Activated naive CD4-positive, alpha-beta T cell treated with anti-CD3 and anti-CD28 coated beads for 36 hours (primary cell): ENCODE measurements at places on chromosomes 5 and 9.

DNA sequence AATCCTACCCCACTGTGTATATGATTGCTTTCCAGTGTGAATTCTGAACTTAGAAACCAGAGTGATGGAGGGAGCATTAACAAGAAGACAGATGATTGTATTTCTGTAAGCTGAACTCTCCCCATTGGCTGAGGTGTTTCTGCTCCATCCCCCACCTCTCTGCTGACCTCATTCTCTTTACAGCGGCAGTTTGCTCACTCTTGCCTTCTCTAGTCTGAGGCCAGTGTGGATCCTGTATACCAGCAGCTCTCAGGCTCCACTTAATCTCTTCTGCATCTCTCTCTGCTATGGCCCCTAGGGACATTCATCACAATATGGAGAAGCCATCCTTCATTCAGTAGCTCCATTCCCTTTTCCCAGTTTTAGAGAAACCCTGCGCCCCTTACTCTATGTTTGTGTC lies 358.8 kb downstream of the MAN2A1 start:
- peak; percentile 15 for DNase-seq

DNA sequence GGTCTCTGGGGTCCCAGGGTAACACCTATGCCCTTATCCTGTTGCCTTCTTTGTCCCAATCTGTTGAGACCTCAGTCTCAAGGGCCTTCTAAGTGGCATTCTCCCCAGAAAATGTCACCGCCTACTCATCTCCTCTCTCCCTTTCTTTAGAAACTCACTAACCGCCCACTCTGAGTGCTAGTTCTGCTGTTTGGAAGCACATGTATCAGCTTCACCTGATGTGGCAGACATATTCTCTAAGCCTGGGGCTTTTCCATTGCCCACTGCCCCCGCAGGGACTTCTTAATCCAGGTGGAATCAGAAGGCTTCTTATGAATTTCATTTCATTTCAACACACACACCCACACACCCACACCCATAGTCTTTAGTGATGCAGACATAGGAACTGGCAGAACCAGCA lies 165.1 kb downstream of the ASTN2 start:
- no peak for DNase-seq

DNA sequence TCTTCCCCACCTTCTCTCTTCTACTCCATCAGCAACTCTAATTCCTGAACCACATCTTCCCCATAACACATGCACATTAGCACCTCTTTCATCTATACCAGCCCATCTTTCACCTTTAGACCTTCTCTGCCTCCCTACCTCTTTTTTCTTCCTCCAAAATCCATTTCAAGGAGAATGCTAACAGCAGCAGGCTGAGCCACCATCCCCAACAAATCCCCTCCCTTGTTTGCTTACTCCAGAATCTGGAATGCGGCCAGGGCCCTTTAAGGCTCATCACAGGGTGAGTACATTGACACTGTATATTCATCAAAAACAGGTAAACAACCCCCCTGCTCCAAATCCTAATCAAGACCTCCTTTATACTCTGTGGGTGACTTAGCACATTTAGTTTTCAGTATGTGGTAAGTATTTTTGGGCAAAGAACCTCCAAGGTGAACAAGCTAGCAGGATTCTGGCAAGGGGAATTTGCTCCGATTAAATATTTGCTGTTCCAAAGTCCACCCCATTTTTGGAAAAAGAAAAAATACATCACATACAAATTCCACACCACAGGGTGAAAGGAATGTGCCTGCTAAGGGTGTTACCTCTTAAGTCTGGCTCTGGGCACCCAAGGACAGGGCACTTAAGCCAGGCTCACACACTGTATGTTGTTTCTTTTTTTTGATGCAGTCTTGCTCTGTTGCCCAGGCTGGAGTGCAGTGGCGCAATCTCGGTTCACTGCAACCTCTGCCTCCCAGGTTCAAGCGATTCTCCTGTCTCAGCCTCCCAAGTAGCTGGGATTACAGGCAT lies 71.4 kb downstream of the SERINC5 start:
- DNase-seq = no peak

- DNase-seq = no peak
Observed at GRCh38 chr5:546376-546908, 22.2 kb upstream of the SLC9A3 start.

- DNase-seq = no peak
Observed at GRCh38 chr5:173781432-173781815, 106.7 kb upstream of the CPEB4 start.

DNA sequence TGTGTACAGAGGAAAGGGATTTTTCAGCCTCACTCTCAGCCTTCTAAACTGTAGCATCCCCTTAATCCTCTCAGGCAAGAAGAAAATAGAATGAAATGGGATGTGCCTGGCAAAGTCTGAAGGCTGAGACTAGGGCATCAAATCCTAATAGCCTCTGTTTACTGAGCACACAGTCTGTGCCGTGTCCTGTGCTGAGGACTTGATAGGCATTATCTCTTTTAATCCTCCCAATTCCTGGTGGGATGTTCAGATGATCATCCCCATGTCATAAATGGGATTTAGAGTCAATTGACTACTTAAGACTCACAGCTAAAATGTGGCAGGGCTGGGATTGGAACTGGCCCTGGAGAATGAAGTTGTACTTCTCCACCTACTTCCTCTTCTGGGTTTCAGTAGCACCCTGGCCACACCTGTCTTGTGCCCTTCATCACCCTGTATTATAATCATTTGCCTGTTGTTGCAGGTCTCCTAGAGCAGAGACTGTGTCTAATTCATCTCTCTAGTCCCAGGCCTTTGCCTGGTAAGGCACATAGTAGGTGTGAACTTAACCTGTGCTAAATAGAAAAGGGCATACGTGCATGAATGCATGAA lies 81.0 kb downstream of the WWC1 start:
- no peak for DNase-seq

DNA sequence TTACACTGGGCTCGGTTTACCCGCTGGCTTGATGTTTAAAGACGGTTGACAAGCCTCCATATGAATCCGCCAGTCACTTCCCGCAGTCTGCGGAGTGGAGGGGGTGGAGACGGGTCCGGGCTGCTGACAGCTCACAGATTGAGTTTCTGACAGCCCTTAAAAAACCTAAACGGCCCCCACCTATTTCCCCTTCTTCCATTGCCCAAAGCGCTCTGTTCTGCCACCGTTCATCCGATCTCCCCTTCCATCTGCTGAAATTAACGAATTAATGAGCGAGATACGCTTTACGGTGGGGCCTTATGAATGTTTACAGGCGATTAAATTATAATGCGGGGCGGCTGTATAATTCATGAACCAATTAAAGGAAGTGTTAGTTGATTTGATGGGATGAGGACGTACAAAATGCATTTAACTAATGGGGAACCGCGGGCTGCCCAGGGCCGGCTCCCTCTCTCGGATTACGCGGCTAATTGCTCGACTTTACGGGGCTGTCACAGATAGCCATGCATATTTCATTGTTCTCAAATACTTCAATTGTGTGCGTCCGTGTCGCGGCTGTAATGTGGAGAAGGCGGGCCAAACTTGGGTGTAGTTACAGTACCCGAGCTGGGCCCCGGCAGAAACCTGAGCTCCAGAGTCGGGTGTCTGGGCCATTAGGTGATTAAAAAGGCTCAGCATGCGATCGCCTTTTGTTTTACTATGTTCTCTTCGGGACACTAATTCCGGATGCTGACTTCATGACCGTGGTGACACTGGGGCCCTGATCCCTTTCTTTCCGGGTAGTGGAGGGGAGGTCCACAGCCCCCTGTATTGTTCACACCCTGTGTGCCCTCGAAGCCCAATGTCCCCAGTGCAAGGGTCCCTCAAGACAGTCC lies 74.9 kb downstream of the GTF3C4 start:
- peak; percentile 13 for DNase-seq

- DNase-seq = no peak
Observed at GRCh38 chr5:169862391-169862811, 117.9 kb downstream of the INSYN2B start.

GRCh38 chr5:116320486-116320885 lies 235.7 kb downstream of the COMMD10 start:
- DNase-seq = no peak

- no peak for DNase-seq
Observed at GRCh38 chr9:132986640-132987620, 8.4 kb downstream of the GFI1B start.

GRCh38 chr9:38061326-38061977 lies 7.6 kb downstream of the SHB start:
- DNase-seq = no peak

- no peak for DNase-seq
Observed at GRCh38 chr9:135739271-135740220, 37.6 kb downstream of the KCNT1 start.

DNA sequence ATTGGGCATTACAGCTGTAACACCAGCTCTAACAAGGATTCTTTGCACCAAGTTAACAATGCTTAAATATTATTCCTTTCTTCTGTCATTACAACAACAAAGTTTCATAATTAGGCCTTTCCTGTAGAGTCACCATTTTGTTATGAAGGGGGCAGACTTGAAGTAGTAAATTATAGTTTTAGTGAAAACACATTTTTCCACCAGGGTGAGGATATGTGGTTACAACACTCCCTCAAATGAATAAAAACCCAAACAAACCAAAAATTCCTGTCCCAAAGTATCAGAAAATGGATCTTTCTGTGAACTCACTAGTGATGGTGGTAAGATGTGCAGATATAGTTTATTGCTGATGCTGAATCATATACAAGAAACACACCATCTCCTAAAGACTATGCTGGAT lies 250.5 kb upstream of the TUT7 start:
- no peak for DNase-seq

DNA sequence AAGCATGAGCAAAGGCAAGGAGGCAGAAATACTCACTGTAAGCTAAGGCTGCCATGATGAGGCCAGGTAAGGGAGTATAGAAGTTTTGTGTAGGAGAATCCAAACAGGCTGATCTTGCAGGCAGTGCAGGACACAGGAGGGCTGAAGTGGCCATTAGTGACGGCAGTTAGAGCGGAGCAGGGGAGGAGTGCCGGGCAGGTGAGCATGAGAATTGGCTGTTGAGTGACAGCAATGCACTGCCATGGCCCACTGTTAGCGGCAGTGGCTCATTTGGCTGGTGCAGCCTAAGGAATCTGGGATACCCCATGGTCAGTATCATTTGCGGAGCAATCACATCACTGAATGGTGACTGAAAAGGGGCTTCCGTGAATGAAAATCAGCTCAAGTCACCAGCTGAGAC lies 22.8 kb downstream of the RGS3 start:
- no peak for DNase-seq

DNA sequence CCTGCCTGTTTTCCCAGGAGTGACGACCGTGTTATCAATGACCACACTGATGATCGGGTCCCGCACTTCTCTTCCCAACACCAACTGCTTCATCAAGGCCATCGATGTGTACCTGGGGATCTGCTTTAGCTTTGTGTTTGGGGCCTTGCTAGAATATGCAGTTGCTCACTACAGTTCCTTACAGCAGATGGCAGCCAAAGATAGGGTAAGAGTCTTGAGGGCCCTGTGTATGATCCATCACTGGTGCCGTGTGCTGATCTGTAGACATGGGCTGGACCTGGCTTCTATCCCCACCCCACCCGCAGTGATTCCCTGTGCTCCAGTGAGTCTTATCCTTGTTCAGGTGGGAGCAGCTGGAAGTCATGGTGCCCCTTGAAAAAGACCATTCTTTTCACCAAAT lies 26.0 kb downstream of the GABRP start:
- no peak for DNase-seq

DNA sequence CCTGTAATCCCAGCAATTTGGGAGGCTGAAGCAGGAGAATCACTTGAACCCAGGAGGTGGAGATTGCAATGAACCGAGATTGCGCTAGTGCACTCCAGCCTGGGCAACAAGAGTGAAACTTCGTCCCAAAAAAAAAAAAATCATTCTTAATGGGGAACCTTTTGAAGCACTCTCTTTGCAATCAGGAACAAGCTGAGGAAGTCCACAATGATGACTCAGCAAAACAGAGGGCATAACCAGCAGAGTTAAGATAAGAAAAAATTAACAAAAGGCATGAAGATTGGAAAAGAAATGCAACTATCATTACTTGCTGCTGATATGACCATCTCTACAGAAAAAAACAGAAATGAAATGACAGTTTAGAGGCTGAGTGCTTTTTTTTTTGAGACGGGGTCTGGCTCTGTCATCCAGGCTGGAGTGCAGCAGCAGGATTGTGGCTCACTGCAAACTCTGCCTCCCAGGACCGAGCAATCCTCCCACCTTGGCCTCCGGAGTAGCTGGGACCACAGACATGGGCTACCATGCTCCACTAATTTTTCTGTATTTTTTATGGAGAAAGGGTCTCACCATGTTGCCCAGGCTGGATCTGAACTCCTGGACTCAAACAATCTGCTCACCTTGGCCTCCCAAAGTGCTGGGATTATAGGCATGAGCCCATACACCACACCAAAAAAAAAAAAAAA lies 88.0 kb downstream of the FNBP1 start:
- no peak for DNase-seq

- no peak for DNase-seq
Observed at GRCh38 chr9:128805661-128806060, 12.6 kb upstream of the ENDOG start.

DNA sequence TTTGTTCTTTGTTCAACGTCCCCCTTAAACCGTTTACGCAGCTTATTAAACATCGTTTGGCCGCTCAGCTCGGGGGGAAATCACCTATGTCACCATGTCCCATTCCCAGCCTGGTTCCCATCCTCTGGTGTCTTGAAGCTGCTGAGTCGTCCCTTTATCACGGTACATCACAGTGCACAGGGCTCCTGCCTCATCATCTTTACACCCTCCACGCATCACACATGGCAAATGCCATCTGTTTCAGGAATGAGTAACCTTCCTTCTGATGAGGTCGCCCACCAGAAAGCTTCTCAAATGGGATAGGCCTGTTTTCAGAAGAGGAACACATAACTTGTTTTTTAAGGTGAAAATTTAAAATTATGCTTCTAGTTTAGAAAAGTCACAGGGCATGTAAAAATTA lies 7.9 kb upstream of the LHX6 start:
- DNase-seq = no peak

DNA sequence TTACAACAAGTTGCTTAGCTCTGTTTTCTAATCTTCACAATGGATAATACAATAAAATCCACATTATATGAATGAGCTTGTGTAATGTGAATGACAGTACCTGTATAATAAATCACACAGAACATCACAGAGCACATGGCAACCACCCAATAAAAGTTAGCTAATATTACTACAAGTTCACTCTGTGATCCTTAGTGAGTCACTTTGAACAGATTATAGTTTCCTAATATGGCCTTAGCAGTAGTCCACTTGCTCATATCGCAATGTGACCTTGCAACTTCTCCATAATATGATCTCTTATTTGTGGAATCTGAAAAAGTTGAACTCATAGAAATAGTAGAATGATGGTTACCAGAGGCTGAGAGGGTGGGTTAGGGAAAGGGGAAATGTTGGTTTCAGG lies 361.3 kb downstream of the PTPRD start:
- DNase-seq = no peak

DNA sequence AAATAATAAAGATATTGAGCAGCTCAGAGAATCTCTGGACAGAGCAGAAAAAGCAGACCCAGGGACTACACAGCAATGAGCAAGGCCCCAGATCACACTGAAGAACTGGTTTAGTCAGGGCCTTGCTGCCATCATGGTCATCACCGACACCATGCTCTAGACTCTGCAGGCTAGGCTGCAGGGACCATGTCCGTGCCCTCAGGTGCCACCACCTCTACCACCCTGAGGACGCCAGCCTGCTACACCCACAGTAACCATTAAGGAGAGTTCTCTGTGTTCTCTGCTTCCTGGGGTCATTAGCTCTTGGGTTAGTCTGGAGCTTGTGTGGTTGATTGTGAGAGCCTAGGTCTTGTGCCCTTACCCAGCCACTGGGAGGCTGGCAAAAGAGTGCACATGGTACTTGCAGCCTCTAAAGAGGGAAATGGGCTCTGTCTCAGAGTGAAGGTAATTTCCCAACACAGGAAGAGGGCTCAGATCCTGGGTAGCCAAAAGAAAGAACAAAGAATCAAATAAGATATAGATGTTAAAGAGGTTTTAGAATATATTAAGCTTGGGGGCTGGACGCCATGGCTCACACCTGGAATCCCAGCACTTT lies 31.9 kb upstream of the JADE2 start:
- DNase-seq = no peak
